ENCODE measurements at places on chromosomes 12 and 14. TPM values are rescaled to one million over a fixed set of nuclear protein-coding genes. Genes with fewer than 3 reads are reported as not detected.

Gene SERPINA9
- total RNA-seq: not detected

Gene OLR1
- not detected for total RNA-seq

Gene ACVRL1
- total RNA-seq: 416 TPM

Gene RPL6
- 571 TPM for total RNA-seq

Gene CHGA
- total RNA-seq: not detected

Gene RHOJ
- 163 TPM for total RNA-seq

Gene BEGAIN
- total RNA-seq: under 0.01 TPM

Gene GPR68
- 0.90 TPM for total RNA-seq

Gene CPSF6
- total RNA-seq: 17.1 TPM

Gene GPRC5D
- total RNA-seq: not detected

Gene EIF5
- total RNA-seq: 79.6 TPM

Gene OASL
- 0.25 TPM for total RNA-seq

Gene AP5M1
- total RNA-seq: 16.1 TPM

Gene YEATS4
- total RNA-seq: 17.6 TPM

Gene ASCL1
- not detected for total RNA-seq

Gene REP15
- total RNA-seq: 5.4 TPM

Gene CCDC198
- total RNA-seq: not detected

Gene GALNT4
- total RNA-seq: 15.0 TPM

Gene TCP11L2
- total RNA-seq: 42.7 TPM

Gene SMIM41
- under 0.01 TPM for total RNA-seq

Gene EPYC
- total RNA-seq: not detected

Gene AICDA
- not detected for total RNA-seq

Gene ZNF268
- 22.3 TPM for total RNA-seq

Gene KERA
- total RNA-seq: not detected

Gene MAP3K9
- total RNA-seq: under 0.01 TPM

Gene PPFIA2
- not detected for total RNA-seq

Gene SNW1
- total RNA-seq: 37.2 TPM

Gene SYT1
- total RNA-seq: 6.3 TPM

Gene SCN8A
- total RNA-seq: 0.38 TPM

Gene VRTN
- not detected for total RNA-seq

Gene KRT79
- total RNA-seq: not detected

Gene NINJ2
- 2.4 TPM for total RNA-seq

Gene ADCK1
- 3.4 TPM for total RNA-seq

Gene SDR9C7
- total RNA-seq: not detected

Gene GPD1
- under 0.01 TPM for total RNA-seq

Gene RIPK3
- total RNA-seq: 1.8 TPM

Gene NANOG
- not detected for total RNA-seq

Gene GSG1
- total RNA-seq: not detected

Gene KRT6B
- total RNA-seq: not detected

Gene WASHC3
- total RNA-seq: 47.8 TPM

Gene PLBD1
- total RNA-seq: 1.0 TPM

Gene ATXN3
- total RNA-seq: 59.6 TPM

Gene TMEM121
- total RNA-seq: 9.5 TPM

Gene LRFN5
- total RNA-seq: not detected
